Amniotic epithelial cell (primary cell): ENCODE measurements at places on chromosomes 2 and 18.

DNA sequence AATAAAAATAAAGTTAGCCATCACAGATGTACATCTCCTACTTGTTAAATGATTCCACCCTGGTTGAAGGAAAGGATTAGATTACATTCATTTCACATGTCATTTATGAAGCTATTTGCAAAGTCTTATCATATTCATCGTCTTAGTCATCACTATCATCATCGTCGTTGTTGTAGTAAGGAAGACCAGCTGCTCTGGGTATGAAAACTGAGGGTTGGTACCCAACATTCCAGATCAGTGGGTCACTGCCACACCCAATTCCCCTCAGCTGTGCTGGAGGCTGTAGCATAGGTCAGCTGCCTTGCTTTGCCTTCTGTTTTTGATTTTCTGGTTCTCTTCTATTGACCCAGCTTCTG lies 20.9 kb upstream of the CCBE1 start:
- peak; percentile 86 for DNase-seq

GRCh38 chr2:72028996-72029395 lies 118.7 kb downstream of the CYP26B1 start:
- DNase-seq = no peak

DNA sequence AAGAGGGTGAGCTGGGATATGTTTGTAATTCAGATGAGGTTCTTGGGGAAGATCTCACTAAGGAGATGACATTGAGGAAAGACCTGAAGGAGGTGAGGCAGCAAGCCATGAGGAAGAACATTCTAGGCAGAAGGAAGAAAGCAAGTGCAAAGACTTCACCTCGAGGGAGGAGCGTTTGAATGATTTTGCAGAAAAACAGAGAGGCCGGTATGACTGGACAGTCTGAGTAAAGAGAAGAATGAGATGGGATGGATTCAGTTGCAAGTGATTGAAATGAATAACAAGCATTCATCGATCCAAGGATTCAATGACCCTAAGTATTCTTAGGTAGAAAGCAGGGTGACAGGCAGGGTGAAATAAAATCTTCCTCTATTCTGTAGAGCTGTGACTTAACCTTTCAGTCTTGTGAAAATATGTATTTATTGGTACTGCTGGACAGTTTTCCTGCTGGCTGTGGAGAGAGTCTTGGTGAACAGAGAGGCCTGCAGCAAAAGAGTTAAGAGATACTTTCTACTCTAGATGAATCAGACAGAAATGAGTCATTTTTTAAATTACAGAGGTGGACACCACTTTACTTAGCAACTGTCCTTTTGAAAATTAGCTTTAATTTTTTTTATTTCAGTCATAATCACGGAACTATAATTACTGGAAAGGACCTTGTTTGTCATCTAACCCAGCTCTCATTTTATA lies 278.4 kb downstream of the LRRTM1 start:
- DNase-seq = peak; percentile 15

GRCh38 chr18:48402953-48403352 lies 6.2 kb downstream of the ZBTB7C start:
- peak; percentile 19 for DNase-seq

- DNase-seq = no peak
Measured at GRCh38 chr2:118130385-118130784, 42.1 kb downstream of the INSIG2 start.

- DNase-seq = no peak
Measured at GRCh38 chr2:198376677-198377076, 572.3 kb downstream of the PLCL1 start.

- no peak for DNase-seq
Measured at GRCh38 chr2:27800856-27801255, 29.3 kb downstream of the MRPL33 start.

DNA sequence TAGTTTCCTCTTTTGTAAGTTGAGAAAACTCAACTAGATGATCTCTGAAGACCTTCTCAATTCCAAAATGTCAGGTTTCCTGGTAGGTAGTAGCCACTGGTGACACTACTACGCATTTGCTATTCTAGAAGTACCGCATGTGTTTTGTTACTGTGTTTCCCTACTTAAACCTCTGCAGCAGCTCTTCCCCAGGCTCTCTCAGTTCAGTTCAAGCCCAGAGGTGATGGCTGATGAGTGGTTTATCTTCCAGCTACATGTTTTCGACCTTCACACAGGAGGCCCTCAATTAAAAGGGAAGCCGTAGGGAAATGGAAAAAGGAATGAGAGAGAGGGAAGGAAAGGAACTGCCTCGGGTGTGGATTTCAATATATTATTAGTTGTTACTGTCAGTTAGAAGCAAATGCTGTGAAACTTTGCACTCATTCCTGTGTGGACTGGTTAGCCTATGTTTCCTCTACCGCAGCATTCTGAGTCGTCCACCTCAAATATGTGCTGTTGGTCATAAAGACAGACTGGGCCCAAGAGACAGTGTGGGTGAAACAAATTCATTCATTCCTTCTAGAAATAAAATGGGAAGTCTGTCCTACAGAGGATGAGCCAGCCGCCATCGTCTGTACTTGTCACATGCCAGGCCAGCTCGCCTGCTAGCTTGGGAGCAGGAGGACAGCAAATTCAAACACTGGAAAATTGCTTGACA lies 455.2 kb upstream of the RAB12 start:
- DNase-seq = peak; percentile 69

DNA sequence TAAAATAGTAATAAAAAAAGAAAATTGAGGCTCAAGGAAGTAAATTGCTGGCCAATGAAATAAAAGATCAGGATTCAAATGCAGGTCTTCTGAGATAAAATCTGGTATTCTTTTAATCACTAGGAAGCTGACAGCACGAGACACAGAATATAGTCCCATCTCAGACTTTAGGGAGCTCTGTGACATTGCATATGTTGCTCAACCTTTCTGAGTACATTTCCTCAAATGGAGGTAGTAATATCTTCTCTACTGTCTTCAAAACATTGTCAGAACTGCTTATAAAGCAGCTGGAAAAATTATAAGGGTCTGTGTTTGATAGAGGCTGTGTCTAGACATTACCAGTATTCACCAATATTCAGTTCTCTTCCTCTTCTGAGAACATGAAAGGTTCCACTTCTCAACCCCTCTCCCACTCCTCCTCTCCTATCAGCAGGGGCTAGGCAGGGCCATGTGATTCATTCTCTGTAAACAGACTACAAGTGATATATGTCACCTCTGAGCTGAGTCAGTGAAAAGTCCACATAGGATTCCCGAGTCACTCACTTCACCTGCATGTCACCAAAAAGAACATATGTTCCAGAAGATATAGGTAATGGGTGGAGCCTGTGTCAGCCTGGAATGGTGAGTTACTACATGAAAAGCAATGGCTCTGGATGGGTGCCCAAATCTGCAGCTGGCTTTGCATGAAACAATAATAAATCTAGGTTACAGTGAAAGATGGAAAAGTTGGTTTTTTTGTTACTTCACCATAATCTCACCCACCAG lies 7.1 kb downstream of the KCNE4 start:
- DNase-seq = peak; percentile 53

DNA sequence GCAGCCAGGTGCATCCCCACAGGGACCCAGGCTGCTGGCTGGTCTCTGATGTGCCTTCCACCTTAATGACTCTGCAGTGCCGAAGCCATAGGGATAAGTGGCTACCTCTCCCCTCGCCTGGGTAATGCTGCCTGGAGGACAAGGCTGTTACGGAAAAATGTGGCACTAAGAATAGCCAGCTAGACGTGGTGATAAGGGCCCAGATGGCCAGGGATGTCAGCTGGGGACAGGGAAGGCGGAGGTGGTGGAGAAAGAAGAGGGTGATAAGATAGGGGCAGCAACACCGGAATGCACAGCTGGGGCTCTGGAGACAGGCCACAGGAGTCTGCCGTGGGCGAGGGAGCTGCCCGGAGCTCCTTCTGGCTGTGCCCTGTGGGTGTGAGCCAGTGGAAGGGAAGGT lies 170.6 kb downstream of the FHOD3 start:
- DNase-seq = no peak

DNA sequence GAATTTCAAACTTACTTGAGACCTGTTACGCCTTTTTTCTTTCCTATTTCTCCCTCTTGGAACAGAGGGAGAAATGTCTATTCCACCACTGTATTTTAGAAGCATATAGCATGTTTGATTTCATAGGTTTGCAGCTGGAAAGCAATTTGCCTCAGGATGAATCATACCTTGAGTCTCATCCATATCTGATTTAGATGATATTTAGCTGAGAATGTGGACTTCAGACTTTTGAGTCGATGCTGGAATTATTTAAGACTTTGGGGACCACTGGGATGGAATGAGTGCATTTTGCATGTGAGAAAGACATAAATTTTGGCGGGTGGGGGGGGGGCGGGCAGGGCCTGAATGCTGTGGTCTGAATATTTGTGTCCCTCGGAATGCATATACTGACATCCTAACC lies 282.7 kb upstream of the STON1 start:
- DNase-seq = no peak

GRCh38 chr2:79235135-79235534 lies 75.6 kb upstream of the REG3A start:
- DNase-seq = no peak

DNA sequence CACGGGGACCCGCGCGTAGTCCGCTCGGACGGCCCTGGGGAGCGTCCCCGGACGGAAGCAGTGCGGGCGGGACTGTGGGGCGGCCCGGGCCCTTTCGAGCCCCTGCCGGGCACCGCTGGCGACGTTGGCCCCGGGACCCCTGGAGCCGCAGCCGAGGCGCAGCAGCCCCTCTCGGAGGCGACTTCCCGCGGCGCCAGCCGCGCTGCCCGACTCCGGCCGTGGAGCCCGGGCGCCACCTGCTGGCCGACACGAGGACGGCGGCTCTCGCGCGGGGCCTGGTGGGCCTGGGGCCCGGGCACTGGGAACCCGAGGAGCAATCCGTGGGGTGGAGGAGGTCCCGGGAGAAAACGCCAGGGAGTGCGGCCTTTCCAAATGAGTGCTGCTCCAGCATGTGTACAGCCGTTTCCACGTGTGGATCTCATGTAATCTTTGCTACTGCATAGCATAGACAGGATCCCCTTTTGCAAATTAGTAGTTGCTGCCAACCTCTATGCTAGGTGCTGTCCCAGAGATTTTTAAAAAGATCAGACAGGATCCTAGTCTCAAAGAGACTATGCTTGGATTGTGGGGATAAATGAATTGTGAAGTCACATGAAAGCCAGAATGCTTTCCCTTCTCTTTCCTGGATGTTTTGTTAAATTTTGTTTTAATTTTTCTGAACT lies 4.0 kb downstream of the ID2 start:
- DNase-seq = no peak

DNA sequence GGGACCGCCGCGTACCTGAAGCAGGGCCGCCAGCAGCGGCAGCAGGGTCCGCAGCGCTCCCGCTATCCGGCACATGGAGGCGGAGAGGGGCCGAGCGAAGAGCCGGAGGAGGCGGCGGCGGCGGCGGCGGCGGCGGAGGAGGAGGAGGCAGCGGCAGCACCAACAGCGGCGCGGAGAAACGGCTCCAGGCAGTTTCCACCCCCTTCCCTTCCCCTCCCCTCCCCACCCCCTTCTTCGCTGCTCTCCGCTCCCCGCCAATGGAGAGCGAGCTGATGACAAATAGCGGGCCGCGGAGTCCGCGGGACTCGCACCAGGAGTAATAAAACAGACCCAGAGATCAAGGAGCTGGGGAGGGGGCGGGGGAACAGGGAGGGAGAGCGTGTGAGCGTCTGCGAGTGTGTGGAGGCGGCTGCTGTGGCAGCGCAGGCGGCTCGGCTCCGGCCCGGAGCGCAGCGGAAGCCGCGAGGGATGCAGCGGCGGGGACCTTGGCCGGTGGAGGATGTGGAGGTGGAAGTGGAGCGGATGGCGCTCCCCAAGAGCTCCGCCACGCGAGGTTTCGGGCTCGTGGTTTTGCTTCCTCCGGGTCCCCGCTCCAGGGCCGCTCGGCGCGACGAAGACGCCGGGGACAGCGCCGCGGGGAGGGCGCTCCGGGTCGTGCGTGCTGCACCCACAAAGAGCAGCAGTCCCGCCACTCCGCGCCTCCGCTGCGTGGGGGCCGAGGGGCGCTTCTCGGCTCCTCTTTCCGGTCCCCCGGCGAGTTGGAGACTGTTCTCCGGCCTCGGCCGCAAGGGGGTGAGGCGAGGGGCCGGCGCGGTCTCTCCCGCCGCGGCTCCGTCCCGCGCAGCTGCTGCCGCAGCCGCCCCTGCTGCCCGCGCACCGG lies at the start of gene CDH2:
CDH2 (minus strand) TSS at position 183 of the 880 bp plus-strand sequence; CDS start at position 75, 108 bp downstream.
- peak; percentile 90 for DNase-seq

DNA sequence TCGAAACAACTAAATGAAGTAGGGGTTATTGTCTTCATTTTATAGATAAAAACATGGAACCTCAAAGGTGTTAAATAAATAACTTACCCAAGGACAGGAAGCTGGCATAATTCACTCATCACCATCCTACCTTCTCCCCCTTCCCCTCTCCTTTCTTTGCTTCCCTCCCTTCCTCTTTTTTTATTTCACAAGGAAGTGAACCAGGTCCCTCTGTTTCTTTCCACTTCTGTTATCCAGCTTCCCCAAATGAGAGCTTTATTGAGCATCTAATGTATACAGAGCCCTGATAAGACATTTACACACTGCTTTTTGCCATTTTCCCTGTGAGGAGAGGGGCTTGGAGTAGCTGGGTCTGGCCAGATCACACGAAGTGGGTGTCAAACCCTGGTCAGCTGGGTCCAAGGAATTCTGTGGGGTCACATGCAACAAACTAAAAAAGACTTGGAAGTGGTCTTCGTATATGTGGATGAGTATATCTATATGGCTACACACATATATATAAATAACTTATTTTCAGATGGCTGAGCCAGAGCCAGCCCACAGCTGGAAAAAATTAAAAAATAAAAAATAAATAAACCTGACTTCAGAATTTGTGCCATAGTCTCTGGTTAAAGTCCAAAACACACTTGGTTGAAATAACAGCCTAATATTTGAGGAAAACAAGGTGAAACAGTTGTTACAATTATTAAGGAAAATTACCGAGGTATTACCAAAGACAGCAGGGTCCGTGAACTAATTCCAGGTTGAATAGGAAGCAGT lies 49.3 kb upstream of the FOSL2 start:
- no peak for DNase-seq

GRCh38 chr2:221468317-221468716 lies 103.8 kb downstream of the EPHA4 start:
- DNase-seq = no peak

GRCh38 chr18:80010551-80010906 lies 22.2 kb upstream of the TXNL4A start:
- no peak for DNase-seq

GRCh38 chr2:72136933-72137497 lies 10.6 kb downstream of the CYP26B1 start:
- DNase-seq = no peak

- DNase-seq = no peak
Measured at GRCh38 chr18:41396861-41397260, 558.2 kb upstream of the PIK3C3 start.

GRCh38 chr18:79873449-79874110 lies 75.8 kb downstream of the KCNG2 start:
- DNase-seq = no peak

DNA sequence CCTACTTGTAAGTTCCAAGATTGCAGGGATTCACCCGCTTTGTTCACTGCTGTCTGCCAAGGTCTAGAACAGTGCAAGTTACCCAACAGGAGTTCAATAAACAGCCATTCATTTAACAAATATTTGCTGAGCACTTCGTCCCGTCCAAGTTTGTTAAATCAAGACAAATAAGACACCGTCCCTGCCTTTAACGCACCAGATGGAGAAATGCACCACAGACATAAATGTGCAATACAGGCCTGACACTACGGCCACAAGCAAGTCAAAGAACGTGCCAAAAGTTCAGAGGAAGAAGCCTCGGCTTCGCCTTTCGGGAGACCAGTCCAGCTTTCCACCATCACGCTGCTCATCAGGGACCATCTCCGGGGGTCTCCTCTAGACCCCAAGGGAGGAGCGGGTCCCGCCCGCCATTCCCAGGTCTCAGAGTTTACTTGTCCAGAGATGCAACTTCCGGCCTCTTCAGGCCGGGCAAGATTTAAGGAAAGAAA lies 429 bp downstream of the C2orf76 start:
- peak; percentile 33 for DNase-seq
